Breast epithelium (tissue), 4 donors: ENCODE measurements at places on chromosomes 7 and 10.
A peak's percentile ranks its signal among the peaks of the same experiment; 100 is the strongest.

GRCh38 chr7:149367418-149368180 lies 93.3 kb downstream of the ZNF777 start:
- DNase-seq: no peak
- H3K27ac ChIP-seq: no peak overlapping the region
- H3K27me3 ChIP-seq: no peaks in the 10 kb centered on the region
- no peaks in the 10 kb centered on the region for H3K4me1 ChIP-seq

GRCh38 chr10:108055506-108055905 lies 891.0 kb upstream of the SORCS1 start:
- H3K27ac ChIP-seq: no peak overlapping the region
- DNase-seq: no peak
- no peaks in the 10 kb centered on the region for H3K27me3 ChIP-seq
- no peaks in the 10 kb centered on the region for H3K4me1 ChIP-seq
- no peaks in the 10 kb centered on the region for H3K36me3 ChIP-seq

GRCh38 chr10:130471486-130471885 lies 335.3 kb downstream of the GLRX3 start:
- H3K36me3 ChIP-seq: no peaks in the 10 kb centered on the region
- H3K27ac ChIP-seq: no peak overlapping the region
- no peaks in the 10 kb centered on the region for H3K4me1 ChIP-seq

DNA sequence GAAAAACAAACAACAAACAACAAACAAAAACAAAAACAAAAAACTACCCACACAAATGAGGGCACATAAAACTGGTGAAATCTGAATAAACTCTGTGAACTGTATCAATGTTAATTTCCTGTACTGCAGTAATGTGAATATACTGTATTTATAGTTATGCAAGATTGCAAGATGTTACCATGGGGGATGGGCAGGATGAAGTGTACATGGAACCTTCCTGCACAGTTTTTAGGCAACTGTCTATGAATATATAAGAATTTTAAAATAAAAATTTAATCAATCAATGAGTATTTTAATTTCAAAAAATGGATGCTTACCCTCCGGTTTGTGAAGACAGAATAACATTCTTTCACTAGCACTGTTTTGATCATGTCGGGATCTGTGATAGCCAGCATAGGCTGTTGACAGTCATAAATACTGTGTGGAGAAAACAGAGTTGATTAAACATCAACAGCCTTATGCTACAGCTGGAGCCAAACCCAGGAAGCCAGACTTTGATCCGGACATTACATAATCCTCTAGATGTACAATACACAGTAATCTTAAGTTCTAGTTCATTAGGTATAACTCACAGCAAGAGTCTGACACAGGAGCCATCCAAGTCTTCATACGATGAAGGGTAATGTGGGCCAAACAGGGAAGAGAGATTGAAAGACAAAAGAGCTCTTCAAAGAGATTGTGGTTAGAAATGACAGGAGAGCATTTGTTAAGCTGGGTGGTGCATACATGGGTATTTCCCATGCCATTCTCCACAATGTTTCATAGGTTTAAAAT lies 14.8 kb downstream of the CYP3A7 start:
- H3K27ac ChIP-seq: no peak overlapping the region
- no peak overlapping the region for H3K4me3 ChIP-seq
- H3K36me3 ChIP-seq: no peaks in the 10 kb centered on the region
- H3K4me1 ChIP-seq: no peaks in the 10 kb centered on the region
- DNase-seq: no peak

DNA sequence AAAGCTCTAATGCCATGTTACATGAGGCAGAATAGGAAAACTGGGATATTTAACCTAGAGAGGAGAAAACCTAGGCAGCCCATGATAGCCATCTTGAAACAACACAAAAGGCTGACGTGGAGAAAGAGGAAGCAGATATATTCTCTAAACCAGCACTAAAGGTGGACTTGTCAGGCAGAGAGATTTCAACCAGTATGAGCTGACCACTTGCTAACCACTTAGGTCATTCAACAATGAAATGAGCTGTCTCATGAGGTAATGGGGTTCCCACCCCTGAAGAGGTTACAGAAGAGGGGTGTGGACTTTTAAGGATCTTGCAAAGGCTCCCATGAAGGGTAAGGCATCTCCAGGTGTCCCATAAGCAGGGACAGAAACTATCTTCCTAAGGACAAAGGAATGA lies 26.8 kb upstream of the EGR2 start:
- no peaks in the 10 kb centered on the region for H3K36me3 ChIP-seq
- H3K27ac ChIP-seq: no peak overlapping the region
- no peak overlapping the region for H3K4me3 ChIP-seq
- H3K4me1 ChIP-seq: no peaks in the 10 kb centered on the region
- H3K27me3 ChIP-seq: no peaks in the 10 kb centered on the region

DNA sequence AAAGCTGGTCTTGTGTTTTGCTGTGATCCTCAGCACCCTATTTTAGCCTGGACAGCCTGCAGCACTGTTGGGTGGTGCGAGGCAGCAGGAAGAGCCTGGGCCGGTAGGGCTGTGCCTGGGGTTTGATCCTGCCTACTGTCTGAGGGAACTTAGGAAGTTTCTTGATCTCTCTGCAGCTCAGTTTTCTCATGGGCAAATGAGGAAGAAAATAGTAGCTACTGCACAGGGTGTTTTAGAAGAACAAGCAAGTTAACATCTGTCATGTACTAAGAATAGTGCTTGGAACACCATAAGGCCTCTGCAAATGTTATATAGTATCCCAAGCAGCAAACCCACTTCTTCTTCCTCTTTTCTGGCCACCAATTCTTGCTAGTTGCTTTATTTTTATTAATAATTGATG lies 12.0 kb upstream of the AGR2 start:
- no peak overlapping the region for H3K4me3 ChIP-seq
- no peaks in the 10 kb centered on the region for H3K4me1 ChIP-seq
- no peak for DNase-seq
- H3K27ac ChIP-seq: no peak overlapping the region
- H3K36me3 ChIP-seq: no peaks in the 10 kb centered on the region

DNA sequence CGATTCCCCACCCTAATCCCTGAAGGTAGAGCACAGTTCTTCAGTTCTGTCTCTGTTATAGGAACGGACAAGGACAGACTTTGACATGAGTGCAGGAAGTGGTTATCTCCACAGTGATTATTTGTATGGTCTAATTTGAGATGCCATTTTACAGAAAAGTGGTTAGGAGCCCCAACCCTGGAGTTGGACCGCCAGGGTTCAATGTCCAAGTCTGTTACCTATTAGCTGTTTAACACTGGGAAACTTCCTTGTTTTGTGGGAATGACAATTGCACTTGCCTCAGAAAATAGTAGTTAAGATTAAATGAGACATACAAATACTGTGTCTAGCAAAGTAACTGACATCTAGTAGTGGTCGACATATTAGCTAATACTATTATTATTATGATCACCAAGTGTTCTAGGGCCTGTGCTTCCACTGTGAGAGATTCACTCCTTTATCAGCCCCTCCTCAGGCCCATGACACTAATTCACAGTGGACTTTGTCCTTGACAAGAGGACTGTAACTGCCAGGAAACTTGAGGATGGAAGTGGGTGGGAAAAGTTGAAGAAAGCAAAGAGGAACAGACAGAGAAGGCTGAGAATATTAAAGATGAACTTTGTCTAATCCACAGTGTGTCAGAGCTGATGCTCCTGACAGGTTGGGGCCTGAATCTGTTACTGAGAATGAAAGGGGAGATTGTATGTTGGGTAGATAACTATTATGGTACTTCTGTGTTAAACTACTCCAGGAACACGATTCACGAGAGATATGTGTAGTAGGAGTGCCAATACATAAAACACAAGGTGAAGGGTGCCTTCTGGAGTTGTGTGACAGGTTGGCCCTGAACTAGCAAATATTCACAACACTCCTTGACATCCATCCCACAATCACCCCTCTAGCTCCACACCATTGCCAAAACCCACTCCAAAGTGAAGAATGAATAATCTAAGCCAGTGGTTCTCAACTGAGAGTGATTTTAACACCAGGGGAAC lies 66.4 kb downstream of the TAC1 start:
- H3K4me3 ChIP-seq: no peak overlapping the region
- no peaks in the 10 kb centered on the region for H3K27me3 ChIP-seq
- no peaks in the 10 kb centered on the region for H3K4me1 ChIP-seq
- H3K36me3 ChIP-seq: no peaks in the 10 kb centered on the region
- H3K27ac ChIP-seq: no peak overlapping the region

- DNase-seq: no peak
- H3K27ac ChIP-seq: peak overlapping the region; percentile 26
- H3K36me3 ChIP-seq: no peaks in the 10 kb centered on the region
- no peaks in the 10 kb centered on the region for H3K27me3 ChIP-seq
- no peak overlapping the region for H3K4me3 ChIP-seq
These were observed 39.1 kb downstream of the CDK6 start for GRCh38 chr7:92797284-92797683.
